SW 1271 (cell line): ENCODE measurements at places on chromosomes 6 and 20.

GRCh38 chr20:48139262-48140041, 354.2 kb upstream of the SULF2 start:
- DNase-seq = no peak

DNA sequence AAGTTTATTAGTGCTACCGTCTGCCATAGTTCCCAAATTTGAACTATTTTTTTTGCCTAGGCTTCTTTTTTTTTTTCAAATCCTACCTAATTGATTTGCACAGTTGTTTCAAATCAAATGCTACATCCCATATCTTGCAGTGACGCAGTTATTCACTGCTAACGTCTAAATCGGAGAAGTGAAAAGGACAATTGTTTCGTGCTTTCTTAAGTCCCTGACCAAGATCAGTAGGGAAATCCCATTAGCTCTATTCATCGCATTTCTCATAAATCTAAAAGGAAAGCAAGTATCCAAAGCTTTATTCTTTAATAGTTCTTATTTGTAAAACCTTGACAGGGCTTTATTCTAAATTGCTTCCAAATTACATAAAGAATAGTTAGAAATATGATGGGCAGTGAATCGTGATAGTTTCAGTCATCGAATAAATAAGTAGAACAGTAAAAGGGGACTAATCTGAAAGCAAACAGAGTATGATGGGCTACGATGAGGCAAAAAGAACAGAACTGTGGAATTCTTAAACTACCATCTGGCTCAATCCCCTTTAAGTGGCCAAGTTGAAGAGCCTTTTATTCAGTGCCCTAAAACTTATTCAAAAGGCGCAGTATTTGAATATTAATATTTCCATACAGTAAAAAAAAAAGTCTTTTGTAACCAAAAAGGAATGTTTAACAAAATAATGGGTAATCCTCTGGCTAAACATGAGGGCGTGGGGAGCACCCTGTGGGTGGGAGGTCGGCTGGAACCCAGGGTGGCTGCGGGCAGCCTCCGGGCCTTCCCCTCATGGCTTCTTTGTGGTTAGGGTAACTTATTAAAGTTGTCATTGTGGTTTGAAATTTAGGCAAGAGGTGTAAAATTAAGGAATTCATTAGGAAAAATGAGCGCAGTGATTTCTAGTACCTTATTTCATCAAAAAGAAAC, 3.0 kb upstream of the ARID1B start:
- no peak for DNase-seq

GRCh38 chr6:160167604-160168399, 46.2 kb downstream of the SLC22A1 start:
- no peak for DNase-seq

DNA sequence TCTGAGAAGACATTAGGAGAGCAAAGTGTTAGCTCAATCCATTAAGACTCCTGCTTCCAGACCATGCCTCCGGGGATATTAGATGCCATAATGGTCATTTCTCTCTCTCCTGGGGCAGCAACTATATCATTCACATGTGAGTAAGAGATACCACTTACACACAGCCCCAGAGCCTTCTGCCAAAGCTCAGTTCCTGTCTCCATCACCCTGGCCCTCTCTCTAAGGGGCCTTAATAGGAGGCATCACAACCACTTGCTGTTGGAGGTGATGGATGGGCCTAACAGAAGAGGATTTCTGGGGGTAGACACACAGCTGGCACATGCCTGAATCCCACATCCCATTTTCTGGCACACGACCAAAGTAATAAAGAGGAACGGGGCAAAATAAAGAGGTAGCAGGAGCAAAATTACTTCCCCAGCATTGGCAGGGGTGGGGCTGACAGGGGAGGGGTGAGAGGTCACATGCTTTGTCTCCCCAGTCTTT, 34.0 kb upstream of the VSTM2L start:
- no peak for DNase-seq
